Iris pigment epithelial cell (primary cell): ENCODE measurements at places on chromosomes 2 and 18.

DNA sequence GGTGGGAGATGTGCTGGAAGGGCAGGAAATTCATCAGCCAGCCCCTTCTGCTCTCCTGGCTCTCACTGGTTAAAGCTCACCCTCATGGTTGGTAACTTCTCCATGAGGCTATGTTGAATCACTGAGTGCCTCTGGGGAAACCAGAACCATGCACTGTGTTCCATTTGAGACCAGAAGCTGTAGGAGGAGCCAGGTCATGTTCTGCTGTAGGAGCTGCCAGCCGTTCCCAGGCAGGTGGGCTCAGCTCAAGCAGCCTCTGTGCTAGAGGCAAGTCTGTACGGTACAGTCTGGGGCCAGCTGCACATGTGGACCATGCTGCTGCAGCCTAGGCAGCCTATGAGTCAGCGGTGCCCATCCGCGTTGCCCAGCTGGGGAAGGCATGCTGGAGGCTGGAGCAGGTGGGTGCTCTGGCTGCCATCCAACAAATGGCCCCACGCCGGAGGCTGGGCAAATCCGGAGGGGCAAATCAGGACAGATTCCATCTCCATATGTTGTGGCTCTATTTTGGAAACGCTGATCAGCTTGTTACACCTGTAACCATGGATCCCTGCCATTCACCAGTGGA is 22.0 kb upstream of the KCNF1 start:
- DNase-seq: no peak

GRCh38 chr2:206230060-206230762 is 44.3 kb upstream of the ZDBF2 start:
- DNase-seq: no peak

DNA sequence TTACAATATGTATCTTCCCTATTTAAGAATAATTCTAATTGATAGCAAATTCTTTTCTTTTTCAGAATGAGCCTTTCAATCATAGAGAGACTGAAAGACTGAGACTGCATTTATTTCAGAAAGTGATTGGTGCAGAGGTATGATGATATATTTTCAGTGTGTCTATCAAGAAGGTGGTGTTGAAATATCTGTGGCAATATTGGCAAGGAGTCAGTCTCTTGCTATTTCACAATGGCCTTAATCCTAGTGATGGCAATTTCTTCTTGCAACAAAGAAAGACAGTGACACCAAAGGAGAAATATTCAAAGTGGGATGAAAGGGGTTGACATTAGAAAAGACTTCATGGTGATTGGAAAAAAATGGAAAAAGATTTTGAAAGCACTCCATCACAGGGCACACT is 21.7 kb upstream of the ZBTB14 start:
- peak; percentile 12 for DNase-seq

GRCh38 chr2:135913727-135914365 is 37.6 kb upstream of the MCM6 start:
- DNase-seq: peak; percentile 40

DNA sequence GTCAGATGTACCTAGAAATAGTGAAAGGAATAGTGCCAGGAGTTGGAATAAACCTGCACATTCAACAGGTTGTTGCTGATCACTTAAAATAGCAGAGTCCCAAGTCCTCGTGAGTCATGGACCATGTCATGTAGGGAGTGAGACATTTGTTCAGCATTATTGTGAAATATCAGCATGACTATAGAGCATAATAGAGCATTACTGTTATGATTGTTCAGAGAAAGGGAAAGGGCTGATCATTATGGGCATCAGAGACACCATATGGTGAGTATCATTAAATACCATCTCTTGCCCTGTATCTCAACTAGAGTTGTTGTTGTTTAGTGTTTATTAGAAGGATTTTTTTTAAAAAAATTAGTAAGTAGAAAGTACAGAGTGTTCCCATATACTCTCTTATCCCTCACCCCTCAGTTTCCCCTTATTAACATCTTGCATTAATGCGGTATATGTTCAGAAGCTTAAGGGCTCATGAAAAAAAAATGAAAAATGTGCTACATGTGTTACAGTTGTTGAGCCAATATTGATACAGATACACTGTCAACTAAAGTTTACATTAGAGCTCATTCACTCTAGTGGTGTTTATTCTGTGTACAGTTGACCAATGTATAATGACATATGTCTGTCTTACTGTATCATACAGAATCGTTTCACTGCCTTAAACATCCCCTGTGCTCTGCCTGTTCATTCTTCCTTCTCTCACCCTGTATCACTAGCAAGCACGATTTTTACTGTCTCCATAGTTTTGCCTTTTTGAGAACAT is 5.7 kb downstream of the ELAC1 start:
- peak; percentile 68 for DNase-seq

DNA sequence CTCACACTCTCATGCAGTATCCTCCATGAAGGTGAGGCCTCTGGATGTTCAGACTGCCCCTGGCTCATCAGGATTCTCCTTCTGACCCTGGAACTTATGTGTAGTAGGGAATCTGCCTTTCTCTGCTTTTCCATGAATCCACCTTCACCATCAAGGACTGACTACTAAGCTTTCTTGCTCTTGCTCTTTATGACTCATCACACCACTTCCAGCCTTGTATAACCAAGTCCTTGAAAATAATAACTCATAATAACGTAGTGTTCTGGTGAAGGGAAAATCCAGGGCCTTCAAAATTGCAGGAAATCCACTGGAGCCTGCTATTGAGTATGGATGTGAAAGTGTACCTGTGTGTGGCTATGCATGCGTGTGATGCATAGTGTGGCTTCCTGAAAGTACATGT is 11.3 kb upstream of the KCNS3 start:
- peak; percentile 22 for DNase-seq

- no peak for DNase-seq
Measured at GRCh38 chr2:188092734-188093133, 198.9 kb upstream of the GULP1 start.

- no peak for DNase-seq
Measured at GRCh38 chr2:49569176-49569575, 414.9 kb upstream of the FSHR start.

DNA sequence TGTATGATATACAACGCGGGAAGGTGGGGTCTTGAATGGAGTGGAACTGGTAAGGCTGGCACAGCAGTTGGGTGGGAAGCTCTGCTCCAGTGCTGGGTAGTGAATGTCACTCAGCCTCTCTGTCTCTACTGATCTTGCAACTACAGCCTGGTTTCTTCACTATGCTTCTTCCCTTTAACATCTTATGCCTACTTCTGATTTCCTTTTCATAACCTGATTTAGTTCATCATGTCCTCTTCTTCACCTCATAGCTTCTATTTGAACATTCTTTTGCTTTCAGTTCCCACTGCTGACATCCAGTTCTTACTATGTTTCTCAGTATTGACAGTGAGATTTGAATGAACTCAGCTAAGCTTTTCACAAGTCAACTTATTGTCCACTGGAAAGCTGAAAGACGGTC is 286.2 kb downstream of the ARL6IP6 start:
- no peak for DNase-seq

DNA sequence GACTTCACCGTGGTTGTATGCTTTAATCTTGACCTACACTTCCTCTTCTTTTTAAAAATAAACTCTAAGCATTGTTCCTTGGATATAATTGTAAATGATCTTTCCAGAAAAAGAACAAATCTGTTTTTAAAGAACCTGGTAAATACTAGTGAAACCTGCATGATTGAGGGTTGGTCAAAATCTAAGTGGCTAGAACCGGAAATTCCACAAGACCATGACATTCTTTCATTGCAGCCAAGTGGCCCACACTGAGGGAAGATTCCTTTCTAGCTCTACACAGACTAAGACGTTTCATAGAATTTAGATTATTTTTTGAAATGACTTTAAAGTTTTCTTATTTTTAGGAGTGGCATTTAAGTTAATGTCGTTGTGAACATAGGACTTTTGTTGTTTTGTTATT is 356.7 kb downstream of the NYAP2 start:
- peak; percentile 16 for DNase-seq

- peak; percentile 89 for DNase-seq
Measured at GRCh38 chr2:217510771-217511291, 492.0 kb downstream of the TNS1 start.

- no peak for DNase-seq
Measured at GRCh38 chr2:239957681-239958472, 67.3 kb downstream of the NDUFA10 start.

DNA sequence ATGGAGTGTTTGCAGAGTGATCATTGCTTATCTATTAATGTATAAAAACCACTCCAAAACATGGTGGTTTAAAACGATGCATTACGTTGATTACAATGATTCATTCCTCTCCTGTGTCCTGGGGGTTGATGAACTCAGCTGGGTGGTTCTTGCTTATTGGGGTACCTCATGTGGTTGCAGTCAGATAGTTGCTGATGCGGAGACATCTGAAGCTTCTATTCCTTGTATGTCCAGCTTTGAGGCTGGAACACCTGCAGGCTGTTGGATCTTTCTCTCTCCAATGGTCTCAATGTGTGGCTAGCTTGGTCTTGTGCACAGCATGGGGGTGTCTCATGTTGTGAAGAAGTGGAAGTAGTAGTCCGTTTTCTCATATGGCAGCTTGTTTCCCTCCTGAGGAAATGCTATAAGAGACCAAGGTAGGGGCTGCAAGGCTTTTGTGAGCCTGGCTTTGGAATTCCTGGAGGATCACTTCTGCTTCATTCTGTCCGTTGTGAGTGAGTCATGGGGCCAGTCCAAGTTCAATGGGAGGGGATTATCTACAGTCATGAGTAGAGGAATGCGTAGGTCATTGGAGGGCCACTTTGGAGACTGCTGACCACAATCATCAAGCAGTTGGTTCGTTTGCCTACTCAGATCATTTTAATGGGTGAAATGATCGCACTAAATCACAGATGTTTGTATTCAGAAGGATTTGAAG is 601.0 kb downstream of the SLC4A3 start:
- DNase-seq: peak; percentile 99

GRCh38 chr2:233363744-233364235 is 9.5 kb downstream of the DGKD start:
- no peak for DNase-seq
